Epithelial cell of esophagus (primary cell): ENCODE measurements at places on chromosomes 13 and 19.

- no peak for DNase-seq
These were observed 39.5 kb upstream of the TEX29 start for GRCh38 chr13:111280681-111281585.

DNA sequence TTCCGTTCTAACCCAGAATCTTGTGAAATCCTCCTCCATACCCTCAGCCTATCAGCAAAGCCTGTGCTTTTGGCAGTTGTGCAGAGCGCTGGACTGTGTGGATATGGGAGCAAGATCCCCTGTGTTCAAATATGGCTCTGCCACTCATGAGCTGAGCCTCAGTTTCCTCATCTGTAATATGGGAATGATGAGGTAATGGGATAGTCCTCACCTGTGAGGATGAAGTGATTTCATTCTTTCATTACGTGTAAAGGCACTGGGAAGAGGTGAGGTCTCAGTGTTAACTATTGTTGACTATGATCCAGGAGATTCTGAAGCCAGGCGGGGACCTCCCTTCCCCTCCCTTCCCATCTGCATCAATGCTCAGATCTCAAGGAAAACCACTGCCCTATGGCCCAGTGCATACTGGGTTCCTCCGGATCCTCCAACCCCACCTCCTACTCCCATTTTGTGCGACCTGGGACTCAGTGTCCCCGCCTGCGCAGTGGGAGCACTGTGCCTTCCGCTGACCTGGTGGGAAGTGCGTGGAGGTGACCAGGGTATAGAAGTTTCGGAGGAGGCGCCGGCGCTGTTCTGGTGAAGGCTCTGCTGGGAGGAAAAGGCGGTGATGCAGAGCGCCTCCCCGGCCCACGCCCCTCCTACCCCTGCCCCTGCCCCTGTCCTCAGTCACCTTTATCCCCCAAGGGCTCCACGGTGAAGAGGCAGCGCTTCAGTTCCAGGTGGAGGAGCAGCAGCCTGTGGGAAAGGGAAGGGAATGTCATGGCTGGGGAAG is 5.0 kb downstream of the FUZ start:
- DNase-seq, result no peak

- DNase-seq, result no peak
These were observed 213.5 kb upstream of the UBL3 start for GRCh38 chr13:30063892-30064291.

DNA sequence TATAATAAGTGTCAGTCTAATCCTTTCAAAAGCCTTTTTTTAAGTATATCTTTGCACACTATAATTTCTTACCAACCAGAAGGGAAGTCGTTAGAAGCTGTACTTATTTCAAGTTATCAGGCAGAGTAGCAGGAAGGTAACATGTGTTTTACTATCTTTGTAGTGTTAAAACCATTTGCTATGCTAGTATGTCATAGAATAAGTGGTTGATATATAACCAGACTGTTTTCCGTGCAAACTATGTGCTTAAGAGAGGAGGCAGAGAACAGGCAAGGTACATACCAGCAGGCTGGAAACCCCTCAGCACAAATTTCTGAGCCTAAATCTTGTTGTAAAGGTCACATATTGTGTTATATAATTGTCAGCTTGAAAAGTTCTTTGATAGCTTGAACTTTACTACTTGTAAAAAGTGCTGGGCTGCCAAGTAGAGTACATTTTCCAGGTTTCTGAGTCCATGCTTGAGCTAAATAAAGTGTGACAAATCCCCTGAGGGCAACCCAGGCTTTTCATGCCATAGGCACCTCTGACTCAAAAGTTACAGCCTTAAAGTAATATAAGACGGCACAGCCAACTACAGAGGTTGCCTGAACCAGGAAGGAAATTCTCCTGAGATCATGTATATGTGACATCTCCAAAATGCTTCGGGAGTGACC is 1297.4 kb downstream of the PCDH9 start:
- peak; percentile 72 for DNase-seq

- DNase-seq, result no peak
These were observed 50.1 kb downstream of the CEP89 start for GRCh38 chr19:32921624-32922023.
